Right atrium auricular region (tissue), 2 donors: ENCODE measurements at places on chromosomes 2 and 18. TPM values are rescaled to one million over a fixed set of nuclear protein-coding genes. Genes with fewer than 3 reads are reported as not detected.
A peak's percentile ranks its signal among the peaks of the same experiment; 100 is the strongest.

DNA sequence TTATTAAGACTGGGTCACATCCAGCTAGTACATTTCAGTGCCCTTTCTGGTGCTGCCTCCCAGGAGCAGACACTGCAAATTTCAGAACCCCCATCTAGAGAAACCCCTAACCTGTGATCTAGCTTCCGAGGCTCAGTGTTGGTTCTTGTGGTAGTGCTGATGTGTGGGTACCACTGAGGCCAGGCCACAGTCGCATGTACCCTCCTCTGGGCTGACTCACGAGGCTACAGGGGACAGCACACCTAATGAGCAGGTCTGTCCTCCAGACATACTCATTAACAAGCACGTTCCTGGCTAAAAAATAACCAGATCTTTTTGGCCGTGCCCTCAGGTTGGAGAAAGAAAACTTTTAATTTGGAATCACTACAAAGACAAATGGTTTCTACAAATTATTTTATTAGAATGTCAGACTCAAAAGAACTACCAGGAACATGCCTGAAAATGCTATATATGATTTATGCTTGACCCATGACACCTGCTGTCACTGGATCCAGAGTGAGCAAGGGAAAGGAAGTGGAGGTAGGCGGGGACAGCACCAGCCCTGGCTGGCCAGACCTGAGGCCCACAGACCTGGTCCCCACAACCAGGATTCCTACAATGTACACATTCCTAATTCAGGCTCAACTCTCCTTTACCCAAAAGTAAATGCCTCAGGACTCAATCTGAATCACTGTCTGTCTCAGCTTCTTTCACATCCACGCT, 8.5 kb downstream of the CIAO1 start:
- no peak for DNase-seq

UBE2E3 gene
- 57.3 TPM for total RNA-seq

DNA sequence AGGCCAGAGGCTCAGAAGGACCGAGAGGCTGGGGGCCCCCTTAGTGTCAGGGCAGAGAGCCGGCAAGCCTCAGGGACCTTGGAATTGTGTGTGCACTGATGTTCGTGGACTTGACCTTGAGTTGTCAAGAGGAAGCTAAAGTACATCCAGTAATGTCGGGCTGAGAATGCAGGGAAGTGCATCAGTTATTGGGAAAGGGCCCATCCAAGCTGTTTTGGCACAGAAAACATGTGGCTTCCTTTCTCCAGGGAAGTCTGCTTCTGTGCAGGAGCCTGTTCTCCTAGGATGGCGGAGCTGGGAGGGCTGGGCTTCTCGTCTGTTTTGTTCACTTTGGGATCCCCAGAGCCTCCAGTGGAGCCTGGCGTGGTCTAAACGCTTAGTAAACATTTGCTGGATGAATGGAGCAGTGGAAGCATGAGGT, 23.7 kb downstream of the ATOH8 start:
- peak; percentile 80 for DNase-seq

DNA sequence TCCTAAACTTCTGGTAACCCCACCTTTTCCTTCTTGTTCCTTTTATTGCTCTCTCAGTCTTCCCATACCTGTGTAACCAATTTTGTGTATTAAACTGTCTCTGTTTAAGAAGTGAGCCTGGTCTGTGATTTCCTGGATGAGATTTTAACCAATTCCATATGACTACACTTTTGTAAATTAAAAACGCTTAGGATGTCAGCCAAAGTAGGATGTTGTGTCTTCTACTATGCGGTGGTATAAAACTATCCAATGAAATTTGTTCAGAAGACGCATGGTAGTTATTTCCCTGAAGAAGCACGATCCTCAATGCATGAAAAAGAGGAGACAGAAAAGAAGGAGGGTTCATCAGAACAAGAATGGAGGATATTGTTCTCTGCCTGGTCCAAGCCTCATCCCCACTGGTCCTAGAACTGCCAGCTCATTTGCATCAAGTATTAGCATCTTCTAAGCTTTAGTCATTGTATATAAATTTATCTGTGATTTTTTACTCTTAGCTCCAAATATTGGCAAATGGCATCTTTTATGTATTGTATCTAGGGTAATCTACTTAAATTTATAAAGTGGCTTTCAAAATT, 127.4 kb downstream of the TGIF1 start:
- no peak for DNase-seq

- DNase-seq, result no peak
Observed at GRCh38 chr18:79245517-79246001, 150.2 kb upstream of the NFATC1 start.

GRCh38 chr2:195486520-195486919, 170.5 kb upstream of the SLC39A10 start:
- DNase-seq, result no peak

RAPH1 gene
- 17.4 TPM for total RNA-seq

- DNase-seq, result no peak
Observed at GRCh38 chr18:5510135-5510846, 33.5 kb downstream of the EPB41L3 start.

DNA sequence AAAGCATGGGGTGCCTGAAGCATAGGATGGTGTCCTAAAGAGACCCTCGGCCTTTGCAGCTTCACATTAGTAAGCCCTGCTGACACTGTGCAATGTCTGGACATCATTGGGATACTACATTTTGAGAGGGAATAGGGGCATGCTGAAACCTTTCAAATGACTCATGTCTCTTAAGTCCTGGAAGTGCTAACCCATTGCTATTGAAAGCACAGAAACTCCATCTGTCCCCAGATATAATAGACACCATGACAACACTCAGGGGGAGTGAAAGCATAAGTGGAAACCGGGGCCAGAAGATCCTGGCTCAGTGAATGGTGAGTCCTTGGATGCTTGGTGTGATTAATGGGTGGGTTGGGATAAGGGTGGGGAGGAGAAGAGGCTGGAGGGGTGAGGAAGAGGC, 595.5 kb upstream of the ID2 start:
- no peak for DNase-seq

- no peak for DNase-seq
Observed at GRCh38 chr2:241227594-241227993, 39.1 kb downstream of the ANO7 start.
